Activated CD4-positive, alpha-beta T cell treated with anti-CD3 and anti-CD28 coated beads for 24 hours (primary cell): ENCODE measurements at places on chromosomes 16 and 17.

GRCh38 chr16:20903116-20903898, 2.7 kb downstream of the LYRM1 start:
- no peak for DNase-seq

GRCh38 chr17:40645943-40646342, 1.7 kb downstream of the SMARCE1 start:
- DNase-seq, result no peak

DNA sequence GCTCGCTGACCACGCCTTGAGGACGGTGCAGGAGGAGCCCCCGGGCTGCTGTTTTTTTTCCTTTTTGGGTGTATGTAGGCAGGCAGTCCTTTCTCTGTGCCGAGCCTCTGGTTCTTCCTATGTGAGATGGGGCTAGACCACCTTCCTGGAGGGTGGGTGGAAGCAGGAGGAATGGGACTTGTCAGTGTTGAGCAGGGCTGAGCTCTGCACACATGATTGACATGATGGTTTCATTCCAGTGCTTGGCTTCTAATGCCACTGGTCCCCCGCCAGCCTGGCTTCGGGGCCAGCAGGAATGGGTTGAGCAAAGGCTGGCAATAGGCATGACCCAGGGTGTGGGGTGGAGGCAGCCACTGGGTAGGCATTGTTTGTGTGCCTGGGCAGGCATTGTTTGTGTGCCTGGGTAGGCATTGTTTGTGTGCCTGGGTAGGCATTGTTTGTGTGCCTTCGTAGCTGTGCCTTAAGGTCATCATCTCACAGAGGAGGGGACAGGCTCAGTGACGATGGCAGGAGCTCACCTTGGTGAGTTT, 14.2 kb upstream of the ADCY7 start:
- DNase-seq, result no peak

DNA sequence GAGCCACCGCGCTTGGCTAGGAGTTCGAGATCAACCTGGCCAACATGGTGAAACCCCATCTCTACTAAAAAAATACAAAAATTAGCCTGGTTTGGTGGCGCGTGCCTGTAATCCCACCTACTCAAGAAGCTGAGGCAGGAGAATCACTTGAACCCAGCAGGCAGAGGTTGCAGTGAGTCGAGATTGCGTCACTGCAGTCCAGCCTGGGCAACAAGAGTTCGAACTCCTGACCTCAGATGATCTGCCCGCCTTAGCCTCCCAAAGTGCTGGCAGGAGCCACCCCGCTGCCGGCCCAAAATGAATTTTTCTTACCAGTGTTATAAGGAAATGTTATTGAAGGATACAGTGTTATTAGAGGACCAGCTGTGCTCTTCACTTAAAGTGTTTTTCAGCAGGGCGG, 2.3 kb downstream of the NUP85 start:
- DNase-seq, result no peak

- no peak for DNase-seq
Measured at GRCh38 chr17:2323629-2324314, 12.5 kb downstream of the TSR1 start.

GRCh38 chr17:33033176-33033575, 41.5 kb downstream of the SPACA3 start:
- DNase-seq, result no peak

DNA sequence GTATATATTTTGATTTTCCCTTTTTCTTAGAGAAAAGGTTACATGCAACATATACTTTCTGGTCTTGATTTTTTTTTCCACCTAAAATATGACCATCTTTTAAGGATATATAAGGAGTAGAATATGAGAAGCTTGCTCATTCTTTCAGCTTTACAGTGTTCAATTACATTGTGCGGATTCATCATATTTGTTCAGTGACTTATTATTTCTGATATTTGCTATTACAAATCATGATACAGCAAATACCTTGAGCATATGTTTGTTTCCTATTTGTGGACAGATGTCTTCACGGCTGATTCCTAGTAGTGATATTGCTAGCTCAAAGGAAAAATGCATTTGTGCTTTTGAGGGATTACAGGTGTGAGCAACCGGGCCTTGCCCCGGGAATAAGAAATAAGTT, 18.1 kb downstream of the KATNIP start:
- DNase-seq, result no peak

DNA sequence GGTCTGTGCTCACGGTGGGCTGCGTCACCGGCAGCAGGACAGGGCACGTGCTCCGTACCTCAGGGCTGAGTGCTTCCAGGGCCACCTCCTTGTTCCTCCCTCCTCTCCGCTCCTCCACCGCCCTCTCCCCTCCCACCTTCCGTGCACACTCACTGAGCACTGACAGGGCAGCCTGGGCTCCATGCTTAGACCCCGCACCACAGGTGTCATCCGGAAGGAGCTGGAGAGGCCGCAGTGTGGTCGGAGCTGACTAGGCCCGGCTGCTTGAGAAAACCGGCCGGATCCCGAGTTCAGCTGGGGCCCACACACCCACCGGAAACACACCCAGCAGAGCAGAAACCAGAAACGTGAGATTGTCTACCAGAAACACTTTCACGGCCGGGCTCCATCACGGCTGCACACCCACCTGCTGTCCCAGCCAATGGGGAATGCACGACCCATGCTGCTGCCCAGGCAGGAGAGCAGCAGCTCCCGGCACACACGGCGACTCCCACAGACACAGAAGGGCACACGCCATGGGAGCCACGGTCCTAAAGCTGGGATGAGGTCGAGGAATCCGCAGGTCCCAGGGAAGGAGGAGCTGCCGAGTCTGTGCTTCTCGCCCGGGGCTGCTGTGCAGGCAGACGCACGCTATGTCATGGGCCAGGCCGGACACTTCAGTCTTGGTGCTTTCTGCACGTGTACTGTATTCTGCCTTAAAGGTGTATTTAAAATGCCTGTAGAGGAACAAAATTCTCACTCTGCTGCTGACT, 55.0 kb upstream of the ZNF469 start:
- DNase-seq, result no peak

- DNase-seq, result no peak
Measured at GRCh38 chr17:48505788-48506187, 25.0 kb downstream of the HOXB1 start.

DNA sequence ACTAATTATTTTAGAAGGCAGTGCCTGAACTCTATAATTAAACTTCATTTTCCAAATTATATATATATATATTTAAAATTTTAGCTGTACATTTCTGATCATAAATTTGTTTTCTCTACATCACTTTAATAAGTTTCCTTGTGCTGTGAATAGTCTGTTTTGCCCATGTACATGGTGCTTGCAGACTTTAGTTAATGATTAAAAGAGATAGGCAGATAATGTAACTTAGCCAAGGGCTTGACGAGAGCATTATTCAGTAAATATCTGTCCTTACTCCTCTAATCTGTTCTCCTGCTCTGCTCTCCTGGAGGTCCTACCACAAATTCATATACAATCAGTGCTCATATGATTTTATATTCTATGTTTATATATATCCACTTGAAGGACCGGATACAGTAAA, 595.2 kb upstream of the KIF2B start:
- DNase-seq, result no peak

GRCh38 chr17:81019563-81020442, 15.1 kb upstream of the BAIAP2 start:
- DNase-seq, result no peak

- DNase-seq, result no peak
Measured at GRCh38 chr17:49021095-49021767, 24.0 kb downstream of the IGF2BP1 start.

DNA sequence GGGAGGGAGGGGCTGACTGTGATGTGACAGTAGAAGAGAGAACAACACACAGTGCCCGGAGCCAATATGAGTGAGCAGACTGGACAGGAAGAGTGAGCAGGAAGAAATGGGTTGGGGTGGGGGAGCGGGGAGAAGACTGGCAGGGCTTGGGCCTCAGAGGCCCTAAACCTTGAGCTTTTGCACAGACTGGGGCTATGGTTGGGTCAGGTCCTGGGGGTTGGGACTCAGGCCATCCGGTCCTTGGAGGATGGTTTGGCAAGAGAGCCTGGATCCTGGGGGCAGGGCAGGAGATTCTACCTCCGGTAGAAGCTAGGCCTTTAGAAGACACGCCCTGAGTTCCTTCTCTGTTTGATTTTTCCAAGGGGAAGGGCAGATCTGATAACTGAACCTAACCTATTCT, 1.1 kb downstream of the CAMTA2 start:
- no peak for DNase-seq

DNA sequence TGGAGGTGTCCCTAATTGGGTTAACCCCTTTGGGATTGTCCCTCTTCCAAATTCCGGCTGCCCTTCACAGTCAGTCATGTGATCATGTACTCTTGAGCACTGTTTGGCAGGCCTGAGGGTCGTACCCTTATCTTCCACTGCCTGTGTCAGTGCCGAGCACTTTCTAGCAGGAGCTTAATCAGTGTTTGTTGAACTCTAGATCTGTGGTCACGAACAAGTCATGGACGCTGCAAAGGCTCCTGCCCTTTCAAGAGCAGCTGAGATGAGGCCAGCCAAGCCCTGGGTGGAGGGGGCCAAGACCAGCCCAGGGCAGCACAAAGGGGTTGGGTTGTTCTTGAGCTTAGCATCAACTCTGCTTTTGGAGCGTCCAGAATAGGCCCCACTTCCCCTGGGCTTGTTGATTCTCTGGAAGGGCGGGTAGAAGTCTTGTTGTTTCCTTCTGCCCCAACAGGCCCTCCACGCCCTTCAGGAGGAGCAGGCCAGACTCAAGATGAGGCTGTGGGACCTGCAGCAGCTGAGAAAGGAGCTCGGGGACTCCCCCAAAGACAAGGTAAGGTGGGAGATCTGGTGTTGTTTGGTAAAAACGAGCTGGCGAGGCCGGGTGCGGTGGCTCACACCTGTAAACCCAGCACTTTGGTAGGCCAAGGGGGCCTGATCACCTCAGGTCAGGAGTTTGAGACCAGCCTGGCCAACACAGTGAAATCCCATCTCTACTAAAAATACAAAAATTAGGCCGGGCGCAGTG, 5.3 kb downstream of the IFI35 start:
- no peak for DNase-seq

DNA sequence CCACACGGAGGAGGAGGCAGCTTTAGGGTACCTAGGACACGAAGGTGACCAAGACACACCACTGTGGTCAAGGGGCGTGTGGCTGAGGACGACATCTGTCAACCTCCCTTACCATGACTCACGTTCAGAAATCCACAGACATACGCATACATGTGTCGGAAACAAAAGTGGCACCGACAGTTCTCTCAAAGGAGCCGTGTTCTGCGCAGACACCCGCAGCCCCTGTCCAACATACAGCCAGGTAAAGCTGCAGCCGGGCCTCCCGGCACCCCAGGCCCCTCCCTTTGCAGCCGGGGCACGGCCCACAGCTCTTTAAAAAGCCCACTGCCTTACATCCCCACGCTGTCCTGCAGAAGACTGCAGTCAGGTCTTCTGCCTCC, 40.5 kb upstream of the KLHDC4 start:
- no peak for DNase-seq

DNA sequence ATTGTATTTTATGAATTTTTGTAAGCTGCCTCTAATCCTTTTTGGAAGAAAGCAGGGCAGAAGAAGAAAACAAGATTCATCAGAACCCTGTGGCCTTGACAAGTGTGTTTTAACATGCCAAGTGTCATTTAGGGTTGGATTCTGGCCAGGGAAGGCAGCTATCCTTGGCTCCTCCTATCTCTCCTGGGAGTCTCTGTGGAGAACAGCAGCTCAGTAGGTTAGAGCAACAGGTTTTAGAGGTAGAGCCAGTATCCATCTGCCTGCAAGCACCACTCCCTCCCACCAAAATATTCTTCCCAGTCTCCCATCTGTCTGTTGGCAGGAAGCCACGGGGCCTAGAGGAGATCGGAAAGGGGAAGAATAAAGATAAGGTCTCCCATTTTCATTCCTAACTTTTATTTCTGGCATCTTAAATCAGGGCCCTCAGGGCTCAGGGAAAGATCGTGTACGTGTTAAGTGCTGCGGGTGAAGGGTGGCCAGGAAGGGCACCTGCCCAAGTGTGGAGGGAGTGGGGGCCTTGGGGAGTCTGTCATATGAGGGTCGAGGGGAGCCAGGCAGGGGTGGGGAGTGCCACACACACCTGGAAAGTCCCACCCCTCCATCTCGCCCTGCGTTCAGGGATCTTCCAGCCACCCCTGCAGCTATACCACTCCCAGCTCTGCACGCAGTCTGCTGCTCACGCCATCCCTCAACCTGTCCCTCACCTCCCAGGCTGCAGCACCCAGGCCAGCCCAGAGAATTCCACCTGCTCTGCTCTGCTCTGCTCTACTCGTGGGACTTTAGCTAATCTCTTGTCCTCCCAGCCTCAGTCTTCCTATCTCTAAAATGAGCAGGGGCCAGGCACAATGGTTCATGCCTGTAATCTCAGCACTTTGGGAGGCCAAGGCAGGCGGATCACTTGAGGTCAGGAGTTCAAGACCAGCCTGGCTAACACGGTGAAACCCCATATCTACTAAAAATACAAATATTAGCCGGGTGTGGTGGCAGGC, 17.1 kb upstream of the CPSF4L start:
- no peak for DNase-seq

DNA sequence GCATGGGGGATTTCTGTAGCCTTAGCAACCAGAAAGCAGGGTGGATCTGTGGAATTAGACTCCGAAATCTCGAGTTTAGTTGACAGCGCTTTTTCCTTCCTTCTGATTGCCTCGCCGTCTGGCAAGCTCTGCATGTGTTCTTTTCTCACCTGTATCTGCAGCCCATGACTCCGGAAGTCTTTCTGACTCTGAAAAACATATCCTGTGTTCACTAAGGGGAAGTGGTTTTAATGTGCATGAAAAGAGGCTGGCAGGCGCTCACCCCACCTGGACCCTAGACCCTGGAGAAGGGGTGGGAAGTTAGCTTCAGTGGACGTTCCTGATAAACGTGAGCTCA, 158.5 kb downstream of the RPTOR start:
- no peak for DNase-seq

DNA sequence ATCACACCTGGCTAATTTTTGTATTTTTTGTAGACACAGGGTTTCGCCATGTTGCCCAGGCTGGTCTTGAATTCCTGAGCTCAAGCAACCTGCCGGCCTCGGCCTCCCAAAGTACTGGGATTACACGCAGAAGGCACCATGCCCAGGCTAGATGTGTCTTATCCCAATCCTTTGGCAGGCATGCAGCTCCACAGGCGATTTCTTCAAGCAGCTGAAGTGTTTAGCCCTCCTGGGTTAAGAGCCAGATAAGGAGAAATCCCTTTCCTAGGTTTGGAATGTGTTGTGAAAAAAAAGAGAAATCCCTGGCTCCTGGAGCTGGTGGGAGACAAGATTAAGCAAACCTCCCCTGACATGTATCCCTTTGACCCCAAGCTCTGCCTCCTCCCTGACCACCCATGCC, 2.1 kb upstream of the NHERF1 start:
- no peak for DNase-seq

DNA sequence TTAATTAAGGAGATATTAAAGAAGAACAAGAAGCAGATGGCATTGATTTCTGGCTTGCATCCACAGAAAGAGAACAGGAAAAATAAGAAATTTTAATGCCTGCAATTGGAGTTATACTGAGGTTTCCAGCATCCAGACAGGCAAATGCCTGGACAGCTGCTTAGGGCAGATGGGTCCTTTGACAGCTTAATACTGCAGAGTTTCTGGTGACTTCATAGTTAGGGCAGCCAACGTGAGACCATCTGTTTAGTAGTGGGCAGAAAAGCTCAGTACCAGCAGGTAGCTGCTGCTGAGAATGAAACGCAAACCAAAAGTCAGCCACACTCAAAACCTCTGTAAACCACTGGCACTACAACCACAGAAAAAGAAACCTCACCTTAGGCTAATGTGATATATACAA, 109.8 kb downstream of the CDK5R1 start:
- no peak for DNase-seq

- no peak for DNase-seq
Measured at GRCh38 chr17:79933863-79934652, 94.8 kb upstream of the CBX4 start.
